ENCODE measurements at places on chromosomes 16 and 17. TPM values are rescaled to one million over a fixed set of nuclear protein-coding genes. Genes with fewer than 3 reads are reported as not detected.

DNA sequence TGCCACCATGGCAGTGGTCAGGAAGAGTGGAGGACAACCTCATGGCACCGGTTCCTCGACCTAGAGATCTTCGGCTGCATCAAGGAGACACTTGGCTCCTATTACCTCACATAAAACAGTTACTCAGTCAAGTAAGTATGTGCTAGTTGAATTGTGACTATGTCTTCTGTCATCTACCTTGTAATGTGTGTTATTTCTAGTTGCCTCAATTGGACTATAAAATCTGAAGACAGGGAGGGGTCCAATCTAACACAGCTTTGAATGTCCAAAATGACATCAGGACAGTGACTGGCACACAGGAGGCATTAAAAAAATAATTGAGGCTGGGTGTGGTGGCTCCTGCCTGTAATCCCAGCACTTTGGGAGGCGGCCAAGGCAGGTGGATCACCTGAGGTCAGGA, 17.2 kb downstream of the C16orf86 start:
- no peak overlapping the region for H3K27ac ChIP-seq
- peaks cover 16% of the 10 kb centered on the region for H3K36me3 ChIP-seq
- H3K4me1 ChIP-seq = no peaks in the 10 kb centered on the region

DNA sequence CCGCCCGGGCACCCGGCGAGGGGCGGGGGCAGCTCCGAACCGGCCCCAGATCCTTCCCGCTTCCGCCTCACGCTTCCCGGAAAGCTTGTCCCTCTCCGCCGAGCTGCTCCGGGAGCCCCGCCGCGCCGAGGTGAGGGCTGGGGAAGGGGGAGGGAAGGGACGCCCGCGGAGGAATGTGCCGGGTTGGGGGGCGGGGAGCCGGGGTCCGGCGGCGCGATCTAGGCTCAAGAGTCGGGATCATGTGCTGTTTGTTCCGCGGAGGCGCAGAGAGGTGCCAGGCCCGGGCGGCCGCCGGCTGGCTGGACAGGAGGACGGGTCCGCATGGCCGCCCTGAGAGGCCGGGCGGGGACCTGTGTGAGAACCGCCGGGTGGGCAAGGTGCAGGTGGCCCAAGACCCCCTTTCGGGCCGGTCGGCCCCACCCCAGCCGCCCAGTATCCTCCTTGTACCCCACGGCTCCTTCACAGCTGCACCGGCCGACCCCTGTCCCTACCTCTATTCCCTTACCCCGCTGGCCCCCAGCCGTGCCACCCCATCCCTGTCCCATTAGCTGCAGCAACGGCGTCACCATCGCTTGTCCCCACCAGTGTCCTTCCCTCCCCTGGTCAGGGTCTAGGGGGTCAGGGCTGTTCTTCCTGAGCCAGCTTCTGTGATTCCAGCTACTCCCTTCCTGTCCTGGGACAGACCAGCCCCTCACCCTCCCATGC, 429 bp downstream of the KIF1C start:
- H3K4me1 ChIP-seq = peaks cover 16% of the 10 kb centered on the region
- peaks cover 24% of the 10 kb centered on the region for H3K27me3 ChIP-seq
- peak overlapping the region; percentile 87 for H3K4me3 ChIP-seq
- no peak overlapping the region for H3K27ac ChIP-seq
- H3K36me3 ChIP-seq = peaks cover 19% of the 10 kb centered on the region
- peak; percentile 74 for DNase-seq

GRCh38 chr16:535446-536405, 8.2 kb downstream of the CAPN15 start:
- no peak overlapping the region for H3K27ac ChIP-seq
- H3K27me3 ChIP-seq = no peaks in the 10 kb centered on the region
- DNase-seq = no peak
- H3K36me3 ChIP-seq = peaks cover 3% of the 10 kb centered on the region

GRCh38 chr17:64097196-64097936, 32.6 kb downstream of the ERN1 start:
- peaks cover 16% of the 10 kb centered on the region for H3K36me3 ChIP-seq
- no peak for DNase-seq
- H3K27me3 ChIP-seq = no peaks in the 10 kb centered on the region
- H3K4me1 ChIP-seq = peaks cover 19% of the 10 kb centered on the region

- no peak overlapping the region for H3K27ac ChIP-seq
- H3K27me3 ChIP-seq = peaks cover 5% of the 10 kb centered on the region
- DNase-seq = no peak
- peaks cover 17% of the 10 kb centered on the region for H3K4me1 ChIP-seq
Measured at GRCh38 chr17:7959503-7960253, 27.7 kb downstream of the CNTROB start.

GRCh38 chr17:61856035-61856434, 7.3 kb downstream of the BRIP1 start:
- H3K27me3 ChIP-seq = no peaks in the 10 kb centered on the region
- peaks cover 32% of the 10 kb centered on the region for H3K36me3 ChIP-seq
- no peak overlapping the region for H3K4me3 ChIP-seq
- H3K4me1 ChIP-seq = no peaks in the 10 kb centered on the region
- no peak overlapping the region for H3K27ac ChIP-seq

GRCh38 chr17:61729690-61730268, 133.5 kb downstream of the BRIP1 start:
- DNase-seq = no peak
- H3K36me3 ChIP-seq = peaks cover 2% of the 10 kb centered on the region
- no peaks in the 10 kb centered on the region for H3K4me1 ChIP-seq
- H3K4me3 ChIP-seq = no peak overlapping the region
- no peaks in the 10 kb centered on the region for H3K27me3 ChIP-seq
- no peak overlapping the region for H3K27ac ChIP-seq

DNA sequence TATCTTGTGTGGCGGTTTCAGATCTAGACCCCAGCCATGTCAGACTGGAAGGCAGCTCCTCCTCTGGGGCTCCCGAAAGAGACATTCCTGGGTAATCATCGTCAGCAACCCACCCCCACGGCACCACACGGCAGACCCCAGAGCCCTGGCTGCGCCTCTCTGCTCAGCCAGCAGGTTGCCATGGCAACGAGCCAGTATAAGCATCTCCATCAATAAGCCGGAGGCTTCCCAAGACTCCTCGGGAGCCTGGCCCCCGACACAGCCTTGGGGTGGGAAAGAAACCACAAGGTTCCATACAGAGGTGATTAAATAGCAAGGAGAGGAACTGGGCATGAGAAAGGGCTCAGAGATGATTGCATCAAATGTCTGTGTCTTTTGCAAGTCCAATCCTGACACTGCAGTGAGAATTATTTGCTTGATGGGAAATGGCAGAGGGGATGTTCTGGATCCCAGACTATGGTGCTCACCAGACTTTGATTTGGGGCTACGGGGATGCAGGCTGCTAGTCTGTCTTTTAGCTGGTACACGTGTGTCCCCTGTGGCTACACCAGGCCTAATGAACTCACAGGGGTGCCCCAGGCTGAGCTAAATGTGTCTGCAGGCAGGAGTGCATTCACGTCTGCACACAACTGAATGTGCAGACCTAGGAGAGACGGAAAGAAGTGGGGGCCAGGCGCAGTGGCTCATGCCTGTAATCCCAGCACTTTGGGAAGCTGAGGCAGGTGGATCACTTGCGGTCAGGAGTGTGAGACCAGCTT, 320.5 kb upstream of the TNRC6C start:
- H3K27ac ChIP-seq = no peak overlapping the region
- no peak overlapping the region for H3K4me3 ChIP-seq
- DNase-seq = peak; percentile 42
- H3K4me1 ChIP-seq = peaks cover 19% of the 10 kb centered on the region
- H3K27me3 ChIP-seq = peaks cover 9% of the 10 kb centered on the region

DNA sequence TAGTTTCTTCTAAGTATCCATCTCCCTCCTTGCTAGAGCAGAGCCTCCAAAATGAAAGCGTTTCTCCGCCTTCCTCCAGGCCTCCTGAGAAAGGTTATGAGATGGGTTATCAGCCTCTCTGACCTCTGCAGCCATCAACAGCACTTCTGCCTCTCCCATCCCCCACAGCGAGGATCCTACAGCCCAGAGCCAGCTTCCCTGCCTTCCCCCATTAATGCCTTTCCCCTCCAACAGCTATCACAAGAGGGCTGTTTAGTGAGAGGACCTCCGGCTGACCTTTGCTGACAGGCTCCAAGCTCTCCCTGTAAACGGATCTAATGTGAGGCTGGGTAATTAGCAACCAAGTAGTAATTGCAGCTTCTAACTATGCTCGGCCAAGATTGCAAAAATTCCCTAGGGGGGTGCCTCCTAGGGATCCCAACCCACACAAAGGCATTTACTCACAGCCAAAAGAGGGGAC, 55.8 kb downstream of the ZFHX3 start:
- H3K27me3 ChIP-seq = no peaks in the 10 kb centered on the region
- DNase-seq = peak; percentile 40
- H3K4me1 ChIP-seq = peaks cover 43% of the 10 kb centered on the region
- no peaks in the 10 kb centered on the region for H3K36me3 ChIP-seq
- no peak overlapping the region for H3K4me3 ChIP-seq
- no peak overlapping the region for H3K27ac ChIP-seq

DNA sequence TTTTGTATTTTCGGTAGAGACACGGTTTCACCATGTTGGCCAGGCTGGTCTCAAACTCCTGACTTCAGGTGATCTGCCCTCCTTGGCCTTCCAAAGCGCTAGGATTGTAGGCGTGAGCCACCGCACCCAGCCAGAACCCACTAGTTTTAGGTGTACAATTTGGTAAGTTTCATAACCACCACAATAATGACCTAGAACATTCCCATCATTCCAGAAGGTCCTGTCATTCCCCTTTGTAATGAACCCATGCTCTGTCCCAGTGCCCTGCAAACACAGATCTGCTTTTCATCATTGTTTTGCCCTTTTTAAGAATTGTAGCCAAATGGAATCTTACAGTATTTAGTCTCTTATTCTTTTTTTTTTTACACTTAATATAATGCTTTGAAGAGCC, 35.6 kb upstream of the IRF8 start:
- H3K27me3 ChIP-seq = peaks cover 7% of the 10 kb centered on the region
- no peak overlapping the region for H3K4me3 ChIP-seq
- no peak overlapping the region for H3K27ac ChIP-seq
- no peaks in the 10 kb centered on the region for H3K4me1 ChIP-seq

DNA sequence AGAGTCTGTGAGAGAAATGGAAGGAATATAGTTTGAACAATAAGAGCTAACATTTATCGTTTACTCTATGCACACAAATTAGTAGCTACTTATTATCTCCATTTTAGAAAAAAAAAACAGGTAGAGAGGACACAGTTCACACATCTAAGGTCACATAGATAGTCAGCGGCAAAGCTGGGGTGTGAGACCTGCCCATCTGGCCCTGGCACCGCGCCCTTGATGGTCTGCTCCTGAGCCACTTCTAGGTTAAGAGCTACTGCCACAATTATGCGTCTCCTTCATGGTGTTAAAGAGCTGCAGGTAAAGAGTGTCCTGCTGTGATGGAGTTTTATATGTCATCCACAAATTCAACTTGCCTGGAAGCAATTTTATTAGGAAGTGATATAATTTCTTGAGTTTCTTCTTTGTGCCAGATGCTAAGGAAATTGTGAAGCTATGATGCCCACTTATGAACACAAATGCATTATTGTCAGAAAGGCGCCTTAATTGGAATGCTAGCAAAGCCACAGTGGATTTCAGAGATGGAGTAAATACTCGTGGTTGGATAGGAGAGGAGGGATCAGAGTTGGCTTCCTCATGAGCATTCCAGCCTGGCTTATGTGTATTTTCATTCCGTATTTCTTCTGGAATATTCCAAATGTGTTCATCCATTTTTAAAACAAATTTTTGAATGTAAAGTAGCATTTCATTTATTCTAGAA, 21.3 kb upstream of the MFSD6L start:
- H3K4me3 ChIP-seq = no peak overlapping the region
- H3K4me1 ChIP-seq = 0 out of 2 replicates have a peak, but pooled peaks cover 2% of the 10 kb centered on the region
- no peak for DNase-seq
- no peak overlapping the region for H3K27ac ChIP-seq

SHPK gene
- total RNA-seq = 29.3 TPM

NDUFB10 gene
- 228 TPM for total RNA-seq

CMTM2 gene
- not detected for total RNA-seq

TNFRSF17 gene
- total RNA-seq = 0.18 TPM

DNA sequence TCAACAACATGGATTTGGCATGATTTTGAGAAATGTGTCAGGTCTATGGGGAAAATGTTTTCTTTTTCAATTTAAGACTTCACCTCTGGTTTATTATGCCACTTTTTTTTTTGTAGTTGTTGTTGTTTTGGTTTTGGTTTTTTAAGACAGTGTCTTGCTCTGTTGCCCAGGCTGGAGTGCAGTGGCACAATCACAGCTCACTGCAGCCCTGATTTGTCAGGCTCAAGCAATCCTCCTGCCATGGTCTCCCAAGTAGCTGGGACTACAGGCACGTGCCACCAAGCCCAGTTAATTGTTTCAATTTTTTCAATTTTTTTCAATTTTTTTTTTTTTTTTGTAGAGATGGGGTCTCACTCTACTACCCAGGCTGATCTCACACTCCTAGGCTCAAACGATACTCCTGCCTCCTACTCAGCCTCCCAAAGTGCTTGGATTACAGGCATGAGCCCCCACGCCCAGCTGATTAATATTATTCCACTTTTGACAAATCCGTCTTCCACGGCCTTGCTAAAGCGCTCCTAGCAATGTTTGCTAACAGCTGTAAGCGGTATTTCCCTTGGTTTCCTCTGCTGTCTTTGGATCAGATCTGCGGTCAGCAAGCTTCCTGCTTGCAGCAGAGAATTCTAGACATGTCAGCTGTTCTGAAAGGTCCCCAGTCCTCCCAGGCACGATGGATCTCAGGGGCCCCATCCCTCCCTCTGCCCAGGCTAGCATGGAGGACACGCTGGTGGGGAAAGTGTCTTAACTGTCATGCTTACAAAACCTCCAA, 7.0 kb upstream of the MILR1 start:
- H3K4me1 ChIP-seq = no peaks in the 10 kb centered on the region
- DNase-seq = no peak
- peaks cover 8% of the 10 kb centered on the region for H3K27me3 ChIP-seq
- no peak overlapping the region for H3K27ac ChIP-seq
- H3K36me3 ChIP-seq = peaks cover 29% of the 10 kb centered on the region
- H3K4me3 ChIP-seq = no peak overlapping the region

DNA sequence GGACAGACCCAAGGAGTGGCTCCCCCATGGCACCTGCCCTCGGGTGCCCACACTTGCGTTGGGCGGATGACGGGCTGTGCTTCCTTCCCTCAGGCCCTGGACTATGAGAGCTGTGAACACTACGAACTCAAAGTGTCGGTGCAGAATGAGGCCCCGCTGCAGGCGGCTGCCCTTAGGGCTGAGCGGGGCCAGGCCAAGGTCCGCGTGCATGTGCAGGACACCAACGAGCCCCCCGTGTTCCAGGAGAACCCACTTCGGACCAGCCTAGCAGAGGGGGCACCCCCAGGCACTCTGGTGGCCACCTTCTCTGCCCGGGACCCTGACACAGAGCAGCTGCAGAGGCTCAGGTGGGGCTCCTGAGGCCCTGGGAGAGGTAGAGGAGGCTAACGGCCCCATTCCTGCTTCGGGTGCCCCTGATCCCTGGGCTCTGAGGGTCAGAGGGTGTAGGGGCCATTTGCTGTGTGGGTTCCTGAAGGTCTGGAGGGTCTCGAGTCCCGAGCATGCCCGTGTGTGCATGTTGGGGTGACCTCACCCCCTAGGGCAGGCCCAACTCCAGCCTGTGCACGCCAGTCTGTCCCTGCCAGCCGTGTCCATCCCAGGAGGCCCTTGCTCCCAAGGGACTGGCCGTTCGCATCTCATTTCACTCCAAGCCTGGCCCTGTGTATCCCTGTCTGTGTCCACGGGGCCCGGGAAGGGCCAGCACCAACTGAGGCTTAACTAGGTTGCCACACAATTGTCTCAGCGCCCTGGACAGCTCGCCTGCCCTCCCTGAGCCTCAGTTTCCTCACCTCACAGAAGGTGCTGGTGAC, 10.0 kb downstream of the SLC22A31 start:
- no peak overlapping the region for H3K4me3 ChIP-seq
- H3K4me1 ChIP-seq = no peaks in the 10 kb centered on the region
- H3K36me3 ChIP-seq = no peaks in the 10 kb centered on the region
- H3K27me3 ChIP-seq = peaks cover 3% of the 10 kb centered on the region
- no peak for DNase-seq

- no peak for DNase-seq
- H3K27ac ChIP-seq = peak overlapping the region; percentile 82
- peaks cover 26% of the 10 kb centered on the region for H3K27me3 ChIP-seq
- peaks cover 29% of the 10 kb centered on the region for H3K4me1 ChIP-seq
- no peaks in the 10 kb centered on the region for H3K36me3 ChIP-seq
- peak overlapping the region; percentile 99 for H3K4me3 ChIP-seq
Measured at GRCh38 chr16:89094252-89094879, 714 bp downstream of the ACSF3 start.
